Amniotic epithelial cell (primary cell): ENCODE measurements at places on chromosomes 13 and 19.
A peak's percentile ranks its signal among the peaks of the same experiment; 100 is the strongest.

DNA sequence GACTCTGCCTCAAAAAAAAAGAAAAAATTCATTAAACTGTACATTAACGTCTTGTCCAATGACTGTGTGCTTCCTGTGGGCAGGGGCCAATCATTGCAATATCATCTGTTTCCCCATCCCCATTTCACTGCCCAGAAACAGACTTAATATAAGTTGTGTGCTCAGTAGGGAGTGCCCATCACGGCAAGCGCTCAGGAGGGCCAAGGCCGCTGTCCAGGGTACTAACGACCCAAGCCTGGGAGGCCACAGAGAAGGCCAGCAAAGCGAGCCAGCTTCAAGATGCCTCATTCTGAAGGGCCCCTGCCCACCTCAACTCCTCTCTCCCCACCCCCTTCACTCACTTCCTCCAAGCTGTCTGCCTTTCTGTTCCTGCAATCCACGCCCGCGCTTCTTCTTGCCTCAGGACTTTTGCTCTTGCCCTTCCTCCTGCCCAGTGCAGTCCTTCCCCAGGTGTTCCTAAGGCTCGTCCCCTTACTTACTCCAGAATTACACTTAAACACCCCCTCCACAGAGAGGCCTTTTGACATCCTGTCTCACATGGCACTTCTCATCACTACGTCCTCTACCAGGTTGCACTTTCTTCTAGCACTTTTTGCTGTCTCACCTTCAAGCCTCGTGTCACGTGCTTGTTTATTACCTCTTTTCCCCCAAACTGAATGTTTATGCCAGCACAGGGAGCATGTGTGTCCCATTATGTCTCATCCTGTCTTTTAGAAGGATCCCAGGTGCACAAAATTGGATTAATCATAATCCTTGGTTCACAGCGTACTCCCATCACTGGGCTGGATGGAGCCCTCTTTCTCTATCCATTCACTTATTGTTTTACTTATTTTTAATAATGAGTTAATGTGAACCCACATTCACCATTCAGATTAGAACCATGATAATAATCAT lies 11.3 kb upstream of the POU2F2 start:
- DNase-seq: peak; percentile 42

DNA sequence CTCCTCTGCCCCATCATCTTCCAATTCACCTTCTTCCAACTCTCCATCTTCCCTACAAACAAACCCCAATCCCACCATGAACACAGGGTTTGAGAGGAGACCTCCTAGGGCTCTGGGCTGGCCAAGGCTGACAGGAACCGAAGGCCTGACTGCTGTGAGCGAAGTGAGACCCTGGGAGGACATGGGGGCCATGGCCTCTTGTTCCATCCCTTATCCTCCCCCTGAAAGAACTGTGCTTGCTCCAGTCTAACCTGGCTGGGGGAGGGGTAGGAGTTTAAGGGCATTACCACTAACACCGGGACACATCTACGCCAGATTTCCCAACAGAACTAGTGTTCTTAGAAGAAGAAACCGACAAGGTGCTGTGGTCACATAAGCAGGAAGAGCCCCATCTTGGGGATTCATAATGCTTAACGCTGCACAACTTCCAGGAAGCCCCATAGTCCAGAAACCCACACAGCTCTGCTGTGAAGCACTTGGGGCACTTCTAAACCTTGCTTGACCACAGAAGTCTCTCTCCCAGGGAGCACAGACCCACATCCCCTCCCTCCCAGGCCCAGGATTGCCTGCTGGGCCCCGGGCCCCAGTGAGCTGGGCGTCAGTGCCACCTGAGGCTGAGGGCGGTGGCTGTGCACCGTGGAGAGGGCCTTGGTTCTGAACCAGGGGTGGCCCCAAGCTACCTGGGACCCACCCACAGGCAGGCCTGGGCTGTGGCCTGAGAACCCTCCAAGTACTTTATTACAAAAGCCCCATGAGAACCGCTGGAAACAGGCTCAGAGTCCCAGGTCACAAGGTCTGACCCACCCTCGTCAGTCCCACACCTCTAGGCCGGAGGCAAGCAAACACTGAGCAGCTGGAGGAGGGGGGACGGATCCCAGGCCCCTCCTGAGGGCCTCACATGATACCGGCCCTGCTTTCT lies 18.8 kb downstream of the ZC3H4 start:
- DNase-seq: peak; percentile 63

GRCh38 chr13:39930544-39931444 lies 275.3 kb downstream of the COG6 start:
- no peak for DNase-seq

DNA sequence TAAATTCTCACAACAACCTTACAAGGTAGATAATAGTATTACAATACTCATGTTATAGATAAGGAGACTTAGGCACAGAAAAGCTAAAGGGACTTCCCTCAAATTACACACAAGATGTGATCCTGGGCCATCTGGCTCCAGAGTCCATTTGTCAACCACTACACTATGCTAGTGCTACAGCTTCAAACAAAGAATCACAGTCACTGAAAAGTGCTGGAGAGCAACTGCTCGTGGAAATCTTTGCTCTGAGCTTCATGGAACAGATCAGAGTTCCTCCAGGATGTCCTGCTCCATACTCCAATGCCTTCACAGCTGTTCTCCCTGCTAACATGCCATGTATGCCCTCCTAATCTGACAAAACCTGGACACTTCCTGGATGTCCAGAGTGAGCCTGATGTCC lies 271.2 kb downstream of the ENOX1 start:
- no peak for DNase-seq

- DNase-seq: no peak
Measured at GRCh38 chr19:34350161-34350561, 14.8 kb upstream of the GPI start.

DNA sequence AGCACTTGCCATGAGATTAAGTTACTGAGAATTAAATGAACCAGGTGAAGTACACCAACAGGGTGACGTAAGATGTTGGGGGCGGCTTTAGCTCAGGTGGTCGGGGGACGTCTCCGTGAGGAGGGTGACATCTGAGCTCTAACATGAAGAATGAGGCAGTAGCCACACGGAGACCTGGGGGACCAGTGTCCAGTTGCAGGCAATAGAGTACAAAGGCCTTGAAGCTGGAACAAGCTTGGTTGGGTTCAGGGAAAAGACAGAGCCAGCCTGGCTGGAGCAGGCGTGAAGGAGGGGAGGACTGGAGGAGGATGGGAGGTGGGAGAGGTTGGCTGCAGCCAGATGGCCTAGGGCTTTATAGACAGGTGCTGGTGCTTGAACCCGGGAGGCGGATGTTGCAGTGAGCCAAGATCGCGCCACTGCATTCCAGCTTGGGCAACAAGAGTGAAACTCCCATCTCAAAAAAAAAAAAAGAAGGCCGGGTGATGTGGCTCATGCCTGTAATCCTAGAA lies 1.6 kb downstream of the SPINT2 start:
- DNase-seq: no peak

DNA sequence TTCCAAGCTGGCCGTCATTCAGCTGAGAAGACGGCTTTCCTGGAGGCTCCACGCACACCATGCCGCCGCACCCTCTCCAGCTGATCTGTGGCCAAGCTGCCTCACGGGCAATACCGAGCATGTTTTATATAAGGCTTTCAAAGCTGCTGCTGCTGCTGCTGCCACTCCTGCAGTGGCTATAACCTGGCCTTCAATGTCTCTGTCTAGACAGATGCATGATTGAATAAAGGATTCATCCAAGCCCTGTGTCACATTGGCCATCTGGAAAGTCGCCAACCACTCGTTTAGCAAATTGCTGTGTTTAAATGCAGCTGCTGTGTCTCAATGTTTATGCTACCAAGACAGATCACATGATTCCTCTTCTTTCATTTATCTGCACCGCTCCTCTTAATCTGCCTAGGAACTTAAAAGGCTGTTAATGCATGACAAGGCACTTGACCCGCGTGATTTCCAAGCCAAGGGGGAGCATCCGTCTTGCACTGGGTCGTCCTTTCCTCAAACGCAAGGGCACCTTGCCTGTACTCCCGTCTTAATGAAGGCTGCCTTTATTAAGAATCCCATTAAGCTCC lies 114.3 kb downstream of the TEX26 start:
- peak; percentile 68 for DNase-seq

- DNase-seq: no peak
Measured at GRCh38 chr13:98690348-98691022, 62.0 kb downstream of the SLC15A1 start.

- DNase-seq: peak; percentile 75
Measured at GRCh38 chr13:62643007-62643483, 1227.4 kb upstream of the PCDH20 start.

GRCh38 chr19:33022472-33023116 lies 42.1 kb downstream of the RHPN2 start:
- DNase-seq: no peak

DNA sequence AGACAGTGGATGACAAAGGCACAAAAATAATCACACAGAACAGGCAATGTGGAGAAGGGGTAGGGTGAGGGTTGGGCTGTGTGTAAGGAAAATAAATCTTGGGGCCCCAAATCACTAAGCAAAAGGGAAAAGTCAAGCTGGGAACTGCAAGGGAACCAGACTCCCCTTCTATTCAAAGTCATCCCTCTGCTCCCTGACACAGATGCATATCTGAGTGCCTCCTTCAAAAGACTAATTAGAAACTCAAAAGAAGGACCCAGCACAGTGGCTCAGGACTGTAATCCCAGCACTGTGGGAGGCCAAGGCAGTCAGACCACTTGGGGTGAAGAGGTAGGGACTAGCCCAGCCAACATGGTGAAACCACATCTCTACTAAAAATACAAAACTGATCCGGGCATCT lies 18.3 kb downstream of the ZNF611 start:
- DNase-seq: no peak

DNA sequence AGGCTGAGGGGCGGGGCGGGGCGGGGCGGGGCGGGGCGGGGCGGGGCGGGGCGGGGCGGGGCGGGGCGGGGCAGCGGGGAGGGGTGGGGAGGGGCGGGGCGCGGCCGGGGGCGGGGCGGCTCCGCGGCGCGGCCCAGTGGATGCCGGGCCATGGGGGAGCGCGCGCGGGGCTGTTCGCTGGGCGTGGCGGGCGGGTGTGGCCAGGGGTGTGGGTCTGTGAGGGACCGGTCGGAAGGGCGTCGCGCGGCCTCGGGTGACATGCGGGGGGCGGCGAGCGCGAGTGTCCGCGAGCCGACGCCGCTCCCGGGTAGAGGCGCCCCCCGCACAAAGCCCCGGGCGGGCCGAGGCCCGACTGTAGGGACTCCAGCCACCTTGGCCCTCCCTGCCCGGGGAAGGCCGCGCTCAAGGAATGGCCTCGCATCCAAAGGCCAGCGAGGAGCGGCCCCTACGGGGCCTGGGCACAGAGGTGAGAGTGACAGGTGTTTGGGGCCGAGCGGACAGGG lies at the start of gene ZFP28:
TSS of gene ZFP28 (plus strand) at position 188 of the 503 bp plus-strand sequence. CDS start at position 259, 71 bp downstream.
- peak; percentile 22 for DNase-seq

- no peak for DNase-seq
Measured at GRCh38 chr13:35961002-35961401, 170.2 kb downstream of the DCLK1 start.

DNA sequence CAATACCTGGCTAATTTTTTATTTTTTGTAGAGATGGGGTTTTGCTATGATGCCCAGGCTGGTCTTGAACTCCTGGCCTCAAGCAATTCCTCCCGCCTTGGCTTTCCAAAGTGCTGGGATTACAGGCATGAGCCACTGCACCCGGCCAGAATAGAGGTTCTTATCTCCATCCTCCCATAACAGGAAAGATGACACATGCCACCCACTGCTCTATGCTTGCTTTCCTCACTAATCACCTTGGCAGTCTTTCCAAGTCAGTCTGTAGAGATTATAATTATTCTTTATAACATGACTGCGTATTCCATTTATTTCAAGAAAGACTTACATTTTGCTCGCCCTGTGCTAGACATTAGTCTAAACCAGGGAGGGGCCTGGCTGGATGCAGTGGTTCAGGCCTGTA lies 6.7 kb downstream of the VAV1 start:
- no peak for DNase-seq

DNA sequence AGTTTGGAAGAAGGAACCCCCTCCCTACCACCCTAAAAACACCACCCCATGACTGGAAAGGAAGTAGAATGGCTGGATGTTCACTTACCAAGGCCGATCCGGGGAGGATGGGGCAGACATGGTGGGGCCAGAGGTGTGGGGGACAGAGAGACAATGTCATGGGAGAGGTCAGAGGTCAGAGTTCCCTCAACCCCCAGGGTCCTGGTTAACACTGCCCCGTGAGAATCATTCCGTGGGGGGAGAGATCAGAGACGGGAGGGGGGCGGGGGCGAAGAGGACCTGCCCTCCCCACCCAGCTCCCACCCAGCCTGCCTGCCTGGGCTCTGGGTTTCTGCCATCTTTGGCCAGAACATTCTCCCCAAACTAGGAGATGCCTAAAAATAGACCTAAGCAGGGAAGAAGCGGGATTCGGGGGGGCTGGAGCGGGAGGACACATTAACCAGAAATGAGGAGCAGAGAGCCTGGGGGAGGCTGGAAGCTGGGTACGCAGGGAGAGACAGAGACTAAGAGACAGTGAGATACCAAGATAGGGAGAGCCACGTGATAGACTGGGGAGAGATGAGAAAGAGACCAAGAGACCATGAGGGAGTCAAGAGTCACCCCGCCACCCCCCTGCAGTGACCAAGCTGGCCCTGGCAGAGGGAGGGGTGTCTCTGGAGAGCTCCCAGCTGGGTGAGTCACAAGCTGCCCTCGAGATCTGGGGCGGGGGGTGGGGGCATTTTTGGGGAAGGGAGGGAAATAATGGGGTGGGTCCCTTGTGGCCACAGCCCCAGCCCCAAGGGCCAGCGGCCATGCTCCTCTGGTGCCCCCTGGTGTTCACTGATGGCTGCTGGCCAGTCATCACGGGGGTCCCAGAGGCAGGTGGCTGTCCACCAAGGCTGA lies 6.1 kb upstream of the KANK2 start:
- peak; percentile 80 for DNase-seq
